ENCODE measurements at places on chromosomes 6 and 20.

- no peak for DNase-seq
Measured at GRCh38 chr20:35010405-35011192, 54.9 kb downstream of the MYH7B start.

GRCh38 chr6:18861204-18861603, 474.1 kb downstream of the RNF144B start:
- DNase-seq: no peak

DNA sequence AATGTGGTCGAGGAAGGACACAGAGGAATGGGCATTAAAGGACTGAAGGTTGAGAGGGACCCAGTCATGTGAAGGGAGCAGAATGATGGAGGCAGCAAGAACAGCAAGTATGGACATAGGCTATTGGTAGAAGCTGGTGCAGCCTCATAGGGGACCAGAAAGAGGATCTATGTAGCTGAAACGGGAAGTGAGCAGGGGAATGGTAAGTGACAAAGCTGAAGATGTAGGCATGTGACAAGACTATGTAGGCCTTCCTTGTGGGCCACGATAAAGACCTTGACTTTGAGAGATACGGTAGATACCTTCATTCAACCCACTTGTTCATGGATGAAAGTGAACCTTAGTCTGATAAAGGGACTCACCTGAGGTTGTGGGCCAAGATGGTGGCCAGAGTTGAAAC, 3.5 kb downstream of the CTNNBL1 start:
- DNase-seq: no peak

DNA sequence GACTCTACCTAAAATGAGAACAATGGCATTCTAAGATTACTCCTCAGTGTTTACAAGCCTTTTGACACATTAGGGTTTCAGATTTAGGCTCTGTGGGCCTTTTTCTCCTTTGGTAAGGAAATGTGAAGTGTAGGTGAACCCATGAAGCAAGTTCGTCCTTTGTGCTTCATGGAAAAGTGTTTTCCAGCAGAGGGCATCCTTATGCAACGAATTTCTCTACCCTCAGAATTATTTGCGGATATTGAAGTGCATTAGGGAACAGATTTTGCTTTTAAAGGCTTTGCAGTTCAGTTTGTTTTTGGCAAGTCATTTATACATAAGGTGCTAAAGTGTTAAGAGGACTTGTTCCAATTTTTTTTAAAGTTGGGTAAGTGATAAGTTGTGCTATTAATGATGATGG, 55.7 kb upstream of the FERMT1 start:
- DNase-seq: no peak

DNA sequence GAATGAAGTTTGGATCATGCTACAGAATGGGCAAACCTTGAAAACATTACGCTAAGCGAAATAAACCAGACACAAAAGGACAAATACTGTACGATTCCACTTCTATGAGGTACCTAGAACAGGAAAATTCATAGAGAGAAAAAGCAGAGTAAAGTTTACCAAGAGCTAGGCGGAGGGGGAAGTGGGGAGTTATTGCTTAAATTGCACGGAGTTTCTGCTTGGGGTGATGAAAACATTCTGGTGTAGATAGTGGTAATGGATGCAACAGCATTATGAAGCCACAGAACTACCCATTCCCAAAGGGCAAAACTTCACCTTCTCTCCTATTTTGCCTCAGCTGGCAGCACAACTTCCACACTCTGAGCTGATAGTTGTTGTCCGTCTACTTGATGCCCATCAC, 6.4 kb upstream of the PDYN start:
- no peak for DNase-seq

- no peak for DNase-seq
Measured at GRCh38 chr6:9435281-9435680, 979.6 kb downstream of the TFAP2A start.

DNA sequence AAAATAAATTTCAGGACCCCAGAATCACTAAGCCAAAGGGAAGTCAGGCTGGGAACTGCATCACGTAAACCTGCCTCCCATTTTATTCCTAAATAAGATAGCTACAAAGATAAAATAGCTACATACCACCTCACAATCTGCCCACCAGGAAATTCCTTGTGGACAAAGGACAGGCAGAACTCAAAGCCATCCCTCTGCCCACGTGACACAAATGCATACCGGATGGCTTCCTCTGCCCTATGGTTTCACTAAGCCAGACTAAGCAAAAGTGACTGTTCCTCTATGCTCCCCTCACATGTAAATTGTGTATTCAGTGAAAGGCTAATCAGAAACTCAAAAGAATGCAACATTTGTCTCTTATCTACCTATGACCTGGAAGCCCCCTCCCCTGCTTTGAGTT, 15.0 kb downstream of the MBOAT1 start:
- no peak for DNase-seq

- DNase-seq: no peak
Measured at GRCh38 chr20:43388268-43389002, 69.3 kb upstream of the SRSF6 start.

DNA sequence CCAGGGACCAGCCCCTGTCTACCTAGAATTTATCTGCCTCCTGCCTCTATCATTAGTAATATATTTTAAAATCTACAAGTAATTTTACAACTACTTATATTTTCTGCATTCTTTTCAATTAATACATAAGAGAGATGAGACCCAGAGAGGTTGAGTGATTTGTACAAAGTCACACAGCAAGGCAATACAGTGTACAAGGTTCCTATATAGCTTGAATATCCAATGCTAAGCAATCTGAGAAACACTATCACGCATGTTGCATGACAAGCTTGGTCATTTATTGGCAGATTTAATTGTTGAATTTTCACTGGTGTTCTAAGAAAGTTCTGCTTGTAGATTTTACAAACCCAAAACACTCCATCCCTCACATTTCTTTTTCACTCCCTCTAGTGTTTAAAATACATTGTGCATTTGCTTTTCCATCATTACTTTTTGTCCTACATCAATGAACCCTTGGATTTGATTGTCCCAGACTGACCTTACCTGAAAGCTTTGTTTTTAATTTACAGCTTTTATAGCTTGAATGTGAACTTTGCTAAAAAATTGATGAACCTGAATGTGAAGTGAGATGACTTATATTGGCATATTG, 520.9 kb upstream of the CITED2 start:
- DNase-seq: no peak

DNA sequence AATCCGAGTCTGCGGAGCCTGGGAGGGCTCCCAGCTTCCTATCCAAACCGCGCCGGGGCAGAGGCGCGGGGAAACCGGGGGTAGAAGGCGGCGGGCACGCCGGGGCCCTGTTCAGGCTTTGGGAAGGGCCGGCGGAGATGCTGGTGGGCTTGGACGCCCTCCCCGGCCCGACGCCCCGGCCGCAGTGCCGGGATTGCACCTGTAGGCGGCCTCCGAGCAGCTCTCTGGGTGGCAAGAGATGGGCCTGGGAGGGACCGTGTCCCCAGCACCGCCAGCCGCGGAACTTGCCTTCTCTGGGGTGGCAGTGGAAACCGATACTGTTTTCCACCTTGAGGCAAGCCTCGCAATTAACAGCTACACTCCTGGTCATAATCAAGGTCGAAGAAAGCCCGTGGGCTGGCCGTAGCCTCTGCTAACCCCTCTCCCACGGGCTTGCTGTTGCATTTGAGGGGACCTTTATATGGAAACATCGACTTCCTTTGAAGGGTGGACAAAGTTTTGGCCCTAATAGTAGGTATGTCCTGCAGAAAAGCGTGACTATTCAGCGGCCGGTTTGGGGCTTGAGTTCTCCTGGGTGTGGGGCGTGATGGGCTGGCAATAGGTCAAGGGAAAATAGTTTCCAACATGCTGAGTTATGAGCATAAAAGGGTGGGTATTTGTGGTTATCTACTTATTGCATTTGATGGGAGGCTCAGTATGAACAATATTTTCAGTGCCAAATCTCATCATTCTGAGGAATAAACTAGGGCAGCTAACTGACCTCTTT, 1.1 kb upstream of the JAG1 start:
- no peak for DNase-seq

DNA sequence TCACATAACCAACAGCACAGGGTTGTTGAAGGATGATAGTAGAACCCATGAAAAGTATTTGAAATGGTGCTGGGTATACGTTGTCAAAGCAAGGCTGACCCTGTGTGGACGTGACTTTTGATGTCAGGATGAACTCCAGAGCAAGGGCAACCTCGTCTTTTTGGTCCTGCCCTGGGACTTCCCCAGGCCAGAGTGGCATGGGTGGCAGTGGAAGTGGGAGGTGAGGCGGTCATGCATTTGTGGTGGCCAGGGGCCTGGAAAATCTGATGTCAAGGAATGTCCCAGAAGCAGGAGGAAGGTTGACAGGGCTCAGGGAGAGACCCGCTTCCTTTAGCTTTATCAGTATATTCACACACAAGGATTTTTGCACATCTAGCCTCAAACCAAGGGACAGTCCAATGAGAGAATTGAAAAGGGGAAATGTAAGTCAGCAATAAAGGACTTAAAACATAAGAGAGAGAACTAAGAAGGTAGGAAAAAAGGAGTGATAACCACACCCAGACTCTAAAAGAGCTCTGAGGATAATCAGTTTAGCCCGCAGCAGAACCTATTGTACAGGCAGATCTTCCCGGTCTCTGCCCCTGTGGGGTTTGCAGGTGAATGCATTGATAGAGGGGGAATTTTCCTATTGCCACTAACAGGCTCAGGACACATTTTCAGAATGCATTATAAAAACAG, 98.8 kb upstream of the HDGFL1 start:
- DNase-seq: no peak

- DNase-seq: no peak
Measured at GRCh38 chr20:6882561-6883291, 115.2 kb downstream of the BMP2 start.

DNA sequence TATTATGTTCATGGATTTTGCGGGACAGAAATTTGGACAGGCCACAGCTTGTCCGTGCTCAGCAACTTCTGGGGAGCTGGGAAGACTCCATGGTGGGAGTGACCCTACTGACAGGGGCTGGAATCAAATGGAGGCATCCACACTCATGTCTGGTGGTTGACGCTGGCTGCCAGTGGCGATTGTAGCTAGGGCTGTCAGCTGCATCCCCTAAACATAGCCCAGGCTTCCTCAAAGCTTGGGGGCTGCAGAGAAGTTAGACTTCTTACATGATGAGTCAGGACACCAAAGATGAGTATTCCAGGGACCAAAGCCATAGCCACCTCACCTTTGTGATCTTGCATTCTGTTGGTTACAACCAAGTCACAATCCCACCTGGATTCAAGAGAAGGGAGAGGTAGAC, 18.4 kb upstream of the FAM50B start:
- DNase-seq: no peak

DNA sequence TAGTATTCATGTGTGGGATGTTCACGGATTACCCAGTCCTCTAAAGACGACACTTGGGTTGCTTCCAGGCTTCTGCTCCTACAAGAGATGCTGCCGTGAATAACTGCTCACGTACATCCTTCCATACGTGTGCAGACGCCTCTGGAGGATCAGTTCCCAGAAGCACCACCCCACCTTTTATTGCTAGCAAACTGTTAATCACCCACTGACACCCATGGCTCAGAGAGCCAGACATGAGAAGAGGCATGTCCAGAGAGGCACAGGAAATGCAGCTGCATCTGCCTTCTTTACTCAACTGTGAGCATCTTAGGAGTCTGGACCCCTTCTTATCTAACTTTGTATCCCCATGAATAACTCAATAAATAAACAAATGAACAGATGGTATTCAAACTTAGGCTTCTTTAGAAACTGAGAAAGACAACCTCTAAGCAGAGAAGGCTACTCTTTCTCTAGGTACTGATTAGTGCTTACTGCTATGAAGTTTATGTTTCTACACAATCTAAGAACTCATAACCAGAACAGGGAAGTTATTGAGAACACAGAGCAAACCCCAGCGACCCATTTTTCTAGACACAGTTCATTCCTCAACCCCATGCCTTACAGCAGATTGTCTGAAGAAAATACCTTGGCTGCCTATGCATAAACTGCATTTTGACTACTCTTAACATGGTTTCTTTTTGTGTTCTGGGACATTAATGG, 228.7 kb upstream of the RREB1 start:
- DNase-seq: no peak

DNA sequence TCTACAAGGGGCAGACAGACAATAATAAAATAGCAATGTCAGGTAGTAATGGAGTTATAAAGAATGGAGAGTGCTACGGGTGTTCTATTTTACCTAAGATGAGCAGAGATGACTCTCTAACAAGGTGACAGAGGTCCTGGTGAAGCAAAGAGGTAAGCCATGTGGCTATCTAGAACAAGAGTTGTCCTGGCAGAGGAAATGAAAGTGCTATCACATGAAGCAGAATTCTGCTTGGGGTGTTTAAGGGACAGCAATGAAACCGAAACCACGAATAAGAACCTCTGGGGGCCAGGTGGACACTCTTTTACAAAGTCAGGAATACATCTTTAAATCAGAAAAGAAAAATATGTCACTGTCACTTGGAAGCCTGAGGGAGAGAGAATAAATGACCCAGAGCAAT, 37.9 kb upstream of the IRAK1BP1 start:
- no peak for DNase-seq
